WTC11 (cell line): ENCODE measurements at places on chromosomes 11 and 22.

GRCh38 chr11:128628686-128629085, 41.3 kb upstream of the ETS1 start:
- no peak for DNase-seq

GRCh38 chr11:45436118-45436517, 150.0 kb upstream of the SYT13 start:
- DNase-seq = no peak

DNA sequence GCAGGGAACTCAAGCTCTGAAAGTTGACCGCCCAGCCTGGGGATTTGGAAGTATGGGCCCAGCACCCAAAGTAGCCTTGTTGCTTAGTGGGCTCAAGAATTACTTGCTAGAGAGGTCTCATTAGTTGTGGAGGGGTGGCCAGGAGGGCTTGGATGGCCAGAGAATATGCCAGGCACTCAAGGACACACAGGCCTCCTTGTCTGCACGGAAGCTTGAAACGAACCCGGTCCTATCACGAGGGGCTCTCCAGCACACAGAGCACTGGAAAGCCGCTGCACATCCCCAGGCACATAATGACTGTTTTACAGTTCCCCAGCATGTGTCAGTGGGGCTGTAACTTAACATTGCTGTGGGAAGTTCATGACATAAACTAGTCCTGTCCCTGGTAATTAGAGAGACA, 55.9 kb downstream of the NAT10 start:
- no peak for DNase-seq

DNA sequence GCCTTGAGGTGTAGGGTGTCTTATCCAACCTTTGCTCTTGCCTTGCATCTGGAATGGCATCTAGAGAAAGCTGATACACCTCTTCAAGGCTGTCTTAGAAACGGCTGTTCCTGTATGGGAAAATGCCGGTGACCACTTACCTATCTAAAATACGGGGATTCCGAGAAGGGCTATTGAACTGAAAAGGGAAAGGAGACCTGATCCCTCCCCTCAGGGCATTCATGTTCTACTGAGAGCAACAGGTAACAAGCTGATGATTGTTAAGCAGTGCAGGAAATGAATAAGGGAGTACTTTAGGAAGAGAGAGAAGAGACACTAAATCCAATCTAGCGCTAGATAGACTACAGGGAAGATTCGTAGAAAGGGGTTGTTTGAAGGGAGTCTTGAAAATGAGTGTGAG, 1388.1 kb downstream of the FAM181B start:
- no peak for DNase-seq

- DNase-seq = no peak
Measured at GRCh38 chr11:131899950-131900580, 529.6 kb downstream of the NTM start.

GRCh38 chr22:22848364-22848866, 39.2 kb upstream of the IGLL5 start:
- peak; percentile 90 for DNase-seq

DNA sequence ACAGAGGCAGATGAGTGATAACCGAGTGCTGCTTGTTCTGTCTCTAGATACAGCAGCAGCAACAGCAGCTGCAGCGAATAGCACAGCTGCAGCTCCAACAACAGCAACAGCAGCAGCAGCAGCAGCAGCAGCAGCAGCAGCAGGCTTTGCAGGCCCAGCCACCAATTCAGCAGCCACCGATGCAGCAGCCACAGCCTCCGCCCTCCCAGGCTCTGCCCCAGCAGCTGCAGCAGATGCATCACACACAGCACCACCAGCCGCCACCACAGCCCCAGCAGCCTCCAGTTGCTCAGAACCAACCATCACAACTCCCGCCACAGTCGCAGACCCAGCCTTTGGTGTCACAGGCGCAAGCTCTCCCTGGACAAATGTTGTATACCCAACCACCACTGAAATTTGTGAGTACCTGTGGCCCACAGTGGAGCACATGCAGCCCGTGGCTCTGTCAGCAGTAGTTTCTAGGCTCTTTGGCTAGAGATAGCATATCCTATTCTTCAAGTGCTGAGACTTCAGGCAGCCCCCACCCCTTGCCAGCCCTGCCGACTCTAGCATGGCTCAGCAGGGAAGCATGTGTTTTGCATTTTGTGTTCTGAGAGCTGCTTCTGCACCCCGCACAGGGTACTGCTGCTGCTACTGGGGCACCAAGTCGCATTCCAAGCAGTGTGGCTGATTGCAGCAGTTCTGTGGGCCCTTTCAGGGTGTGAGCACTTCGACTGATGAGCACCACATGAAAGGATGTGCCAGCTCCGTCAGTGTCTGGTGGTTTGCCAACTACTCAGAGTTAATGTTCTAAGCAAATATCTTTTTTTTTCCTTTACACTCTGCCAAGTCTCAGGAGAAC, 59.2 kb downstream of the MED15 start:
- no peak for DNase-seq

DNA sequence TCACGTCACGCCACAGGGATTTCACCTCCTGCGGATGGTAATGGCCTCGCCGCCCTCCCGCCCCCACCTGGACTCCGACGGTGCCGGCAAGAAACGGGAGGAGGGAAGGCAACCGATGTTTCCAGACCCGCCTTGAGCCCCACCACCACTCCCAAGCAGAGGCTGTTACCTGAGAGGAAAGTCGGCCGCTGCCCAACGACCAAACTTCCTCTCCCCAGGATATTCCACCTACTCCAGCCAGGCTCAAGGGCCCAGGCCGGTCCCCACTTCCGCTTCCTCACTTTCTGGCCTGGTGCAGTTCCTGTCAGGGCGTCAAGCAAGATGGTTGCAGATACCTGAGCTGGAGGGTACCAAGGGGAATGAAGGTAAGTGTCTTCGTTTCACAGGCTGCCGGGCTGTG, at the start of gene ENTHD1:
ENTHD1 (minus strand) TSS at position 235 of the 400 bp plus-strand sequence. CDS start 6,012 bp downstream, outside the sequence.
- DNase-seq = peak; percentile 24

- no peak for DNase-seq
Measured at GRCh38 chr11:134561331-134561720, 149.3 kb upstream of the B3GAT1 start.

- DNase-seq = no peak
Measured at GRCh38 chr22:39773976-39774539, 119.5 kb downstream of the ENTHD1 start.

DNA sequence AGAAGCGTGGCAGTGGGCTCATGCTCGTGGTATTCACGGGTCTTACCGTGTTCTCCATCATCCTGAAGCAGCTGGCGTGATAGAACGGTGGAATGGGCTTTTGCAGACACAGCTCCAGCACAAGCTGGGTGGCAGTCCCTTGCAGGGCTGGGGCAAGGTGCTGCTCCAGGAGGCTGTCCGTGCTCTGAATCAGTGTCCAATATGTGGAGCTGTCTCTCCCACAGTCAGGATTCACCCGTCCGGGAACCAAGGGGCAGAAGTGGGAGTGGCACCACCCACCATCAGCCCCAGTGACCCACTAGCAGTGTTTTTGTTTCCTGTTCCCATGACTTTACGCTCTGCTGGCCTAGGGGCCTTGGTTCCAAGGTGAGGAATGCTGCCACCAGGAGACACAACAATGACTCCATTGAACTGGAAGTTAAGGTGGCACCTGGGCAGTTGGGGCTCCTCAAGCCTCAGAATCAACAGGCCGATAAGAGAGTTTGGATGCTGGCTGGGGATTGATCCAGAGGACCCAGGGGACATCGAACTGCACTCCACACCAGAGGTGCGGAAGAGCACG, 16.9 kb upstream of the CD81 start:
- no peak for DNase-seq

DNA sequence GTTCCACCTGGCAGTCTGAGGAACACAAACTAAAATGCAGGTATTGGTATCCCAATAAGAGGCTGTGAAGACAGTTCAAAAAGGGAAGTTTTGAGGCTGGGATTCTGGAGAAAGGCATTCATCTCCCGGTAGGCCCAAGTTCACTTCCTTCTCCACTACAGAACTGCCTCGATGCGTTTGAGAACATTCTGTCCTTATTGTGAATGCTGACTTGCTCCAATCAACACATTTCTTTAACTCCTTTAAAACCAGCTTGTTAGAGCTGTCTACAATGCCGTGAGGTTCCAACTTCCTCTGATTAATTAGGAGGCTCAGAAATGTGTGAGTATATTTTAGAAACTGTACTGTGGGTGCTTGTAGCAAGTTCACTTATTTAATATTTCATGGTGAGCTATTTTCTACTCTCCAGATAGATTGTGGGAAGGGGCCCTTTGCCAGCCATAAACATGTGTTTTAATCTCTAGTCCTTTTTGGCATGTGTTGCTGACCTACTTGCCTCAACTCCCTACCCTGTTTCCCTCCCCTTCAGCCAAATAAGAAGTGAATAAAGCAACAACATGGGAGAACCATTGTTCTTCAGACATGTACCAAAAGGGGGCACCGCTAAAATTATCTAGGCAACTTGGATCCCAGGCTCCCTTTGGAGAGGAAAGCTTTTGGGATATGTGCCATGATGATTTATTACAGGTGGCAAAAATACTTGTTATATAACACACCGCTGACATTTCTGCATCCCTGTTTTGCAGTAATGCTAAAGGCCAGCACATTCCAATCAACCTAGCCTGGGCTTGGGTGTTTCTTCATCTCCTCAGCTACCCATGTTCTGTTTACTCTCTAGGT, 245.6 kb downstream of the BLID start:
- DNase-seq = no peak

GRCh38 chr11:87141980-87142514, 104.3 kb downstream of the TMEM135 start:
- DNase-seq = no peak

DNA sequence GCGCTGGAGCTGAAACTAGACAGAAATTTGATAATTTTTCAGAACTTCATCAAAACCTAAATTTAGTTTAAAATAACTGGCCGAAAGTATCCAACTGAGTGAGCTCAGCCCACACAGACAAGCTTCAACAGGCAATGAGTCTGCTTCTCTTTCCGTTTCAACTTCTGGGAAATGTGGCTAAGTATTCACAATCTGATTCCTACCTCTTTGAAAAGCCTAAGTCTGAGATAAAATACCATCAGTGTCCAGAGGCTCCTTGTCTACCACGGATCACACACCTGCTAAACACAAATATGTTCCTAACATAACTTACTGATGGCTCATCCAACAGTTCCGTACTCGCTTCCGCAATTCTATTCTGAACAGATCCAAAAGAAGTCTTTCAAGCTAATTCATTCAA, 8.5 kb downstream of the SIK3 start:
- DNase-seq = no peak

DNA sequence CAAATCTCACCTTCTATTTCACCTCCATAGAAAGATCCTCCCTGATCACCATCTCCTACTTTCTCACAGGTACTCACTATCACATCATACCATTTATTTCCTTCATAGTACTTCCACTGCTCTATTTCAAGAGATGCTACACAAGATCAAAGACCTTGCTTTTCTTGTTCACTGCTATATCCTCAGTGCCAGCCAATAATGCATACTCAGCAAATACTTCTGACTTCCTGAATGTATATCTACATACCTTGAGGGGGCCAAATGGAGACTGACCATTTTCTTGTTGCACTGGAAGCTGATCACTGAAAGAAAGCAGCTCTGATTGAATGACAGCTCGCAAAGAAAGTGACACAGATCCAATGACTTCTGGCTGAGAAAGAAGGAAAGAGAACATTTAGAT, 64.7 kb downstream of the C2CD3 start:
- no peak for DNase-seq

DNA sequence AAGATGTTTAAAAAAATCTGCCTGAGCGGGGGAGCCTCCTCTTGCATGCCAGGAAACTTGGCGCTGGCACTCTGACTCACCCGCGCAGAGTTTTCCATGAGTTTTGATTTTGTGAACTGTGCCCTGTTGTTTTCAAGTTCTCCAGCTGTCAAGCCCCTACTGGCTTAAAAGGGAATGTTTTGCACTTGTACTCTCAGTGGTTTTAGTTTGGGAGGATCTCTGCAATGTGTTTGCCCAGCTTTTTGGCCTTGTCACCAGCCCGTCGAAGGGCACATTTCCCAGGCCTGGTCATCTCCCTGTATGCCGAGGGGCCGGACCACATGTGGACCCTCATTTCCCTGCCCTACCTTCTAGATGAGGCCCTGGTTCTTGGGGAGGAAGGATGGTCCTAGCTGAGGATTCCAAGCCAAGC, 12.2 kb downstream of the MRGPRF start:
- peak; percentile 2 for DNase-seq

GRCh38 chr11:115869780-115870431, 365.7 kb upstream of the CADM1 start:
- DNase-seq = peak; percentile 67

- no peak for DNase-seq
Measured at GRCh38 chr11:67365736-67366444, 7.5 kb downstream of the CLCF1 start.

DNA sequence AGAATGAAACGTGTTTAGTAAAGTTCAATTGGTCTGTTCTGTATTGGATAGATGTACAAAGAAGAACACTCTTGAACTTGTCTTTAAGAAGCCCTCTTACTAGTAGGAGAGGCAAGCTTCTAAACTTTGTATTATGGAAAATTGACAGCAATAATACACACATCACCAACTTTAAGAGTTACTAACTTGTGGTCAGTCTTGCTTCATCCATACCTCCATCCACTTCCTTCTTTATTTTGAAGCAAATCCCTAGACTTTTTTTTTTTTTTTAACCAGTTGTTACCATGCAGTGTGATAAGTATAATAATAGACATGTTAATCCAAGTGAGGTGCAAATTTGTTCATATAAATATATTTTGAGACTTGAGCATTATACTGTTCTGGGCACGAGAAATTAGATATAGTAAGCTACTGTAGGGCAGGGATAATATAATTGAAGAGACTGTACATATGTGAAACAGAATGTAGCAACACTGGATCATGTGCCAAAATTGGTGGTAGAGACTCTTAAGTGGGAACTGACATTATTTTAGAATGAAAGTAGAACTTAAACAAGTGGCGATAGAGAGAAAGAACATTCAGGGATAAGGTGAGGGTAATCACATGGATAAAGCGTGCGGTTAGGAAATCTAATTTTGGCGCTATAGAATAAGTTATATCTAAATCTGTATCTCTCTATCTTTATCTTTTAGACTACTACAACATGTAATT, 6.5 kb downstream of the FAR1 start:
- no peak for DNase-seq

DNA sequence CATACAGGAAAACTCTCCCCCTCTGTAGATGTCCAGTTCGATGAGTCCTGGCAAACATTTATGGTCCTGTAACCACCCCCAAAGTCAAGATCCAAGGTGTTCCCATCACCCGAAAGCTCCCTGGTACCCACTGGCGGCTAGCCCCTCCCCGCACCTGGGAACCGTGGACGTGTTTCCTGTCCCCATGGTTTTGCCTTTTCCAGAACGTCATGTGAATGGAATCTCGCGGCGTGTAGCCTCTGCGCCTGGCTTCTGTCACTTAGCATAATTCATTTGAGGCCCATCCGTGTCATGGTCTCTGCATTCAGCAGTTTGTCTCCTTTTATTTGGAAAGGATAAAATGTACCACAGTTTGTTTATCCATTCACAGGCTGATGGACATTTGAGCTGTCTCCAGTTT, 106.3 kb downstream of the KCNQ1 start:
- no peak for DNase-seq
